GM04503 (cell line): ENCODE measurements at places on chromosomes 1 and 21.

GRCh38 chr1:58978096-58978495 lies 194.2 kb upstream of the JUN start:
- DNase-seq = no peak

DNA sequence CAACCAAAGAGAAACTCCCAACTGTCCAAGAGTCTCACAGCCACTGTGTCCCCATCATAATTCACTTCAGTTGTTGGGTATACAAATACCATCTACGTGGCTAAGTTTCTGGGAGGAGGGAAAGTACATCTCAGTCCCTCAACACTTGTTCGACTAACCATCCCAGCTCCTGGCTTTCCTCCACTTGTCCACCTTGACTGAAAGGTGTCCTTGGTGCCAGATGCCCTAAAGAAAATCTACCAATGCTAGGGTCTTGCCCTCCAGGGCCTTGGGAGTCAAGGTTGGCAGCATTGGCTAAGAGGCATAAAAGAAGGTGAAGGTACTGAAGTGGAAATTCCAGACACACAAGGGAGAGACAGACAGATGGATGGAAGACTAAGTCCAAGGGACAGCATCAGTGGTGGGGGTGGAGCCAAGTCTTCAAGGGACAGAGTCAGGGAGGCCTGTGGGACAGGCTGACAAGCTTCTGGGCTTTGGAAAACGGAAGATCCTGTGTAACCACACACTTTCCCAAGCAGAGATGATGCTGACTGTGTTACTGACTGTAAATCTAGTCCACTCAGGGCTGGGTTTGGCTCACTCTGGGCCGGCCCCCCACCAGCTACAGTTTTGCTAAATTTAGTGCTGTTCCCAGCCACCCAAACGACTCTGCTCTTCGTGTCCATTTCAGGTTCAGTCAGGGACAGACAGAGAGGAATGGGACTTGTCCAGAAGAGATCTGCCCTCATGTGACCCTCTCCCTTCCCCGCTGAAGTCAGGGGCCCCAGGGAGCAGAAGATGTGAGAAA lies 60.1 kb downstream of the CD34 start:
- DNase-seq = no peak

- DNase-seq = no peak
These were observed 118.9 kb downstream of the SLC44A5 start for GRCh38 chr1:75492011-75492410.

DNA sequence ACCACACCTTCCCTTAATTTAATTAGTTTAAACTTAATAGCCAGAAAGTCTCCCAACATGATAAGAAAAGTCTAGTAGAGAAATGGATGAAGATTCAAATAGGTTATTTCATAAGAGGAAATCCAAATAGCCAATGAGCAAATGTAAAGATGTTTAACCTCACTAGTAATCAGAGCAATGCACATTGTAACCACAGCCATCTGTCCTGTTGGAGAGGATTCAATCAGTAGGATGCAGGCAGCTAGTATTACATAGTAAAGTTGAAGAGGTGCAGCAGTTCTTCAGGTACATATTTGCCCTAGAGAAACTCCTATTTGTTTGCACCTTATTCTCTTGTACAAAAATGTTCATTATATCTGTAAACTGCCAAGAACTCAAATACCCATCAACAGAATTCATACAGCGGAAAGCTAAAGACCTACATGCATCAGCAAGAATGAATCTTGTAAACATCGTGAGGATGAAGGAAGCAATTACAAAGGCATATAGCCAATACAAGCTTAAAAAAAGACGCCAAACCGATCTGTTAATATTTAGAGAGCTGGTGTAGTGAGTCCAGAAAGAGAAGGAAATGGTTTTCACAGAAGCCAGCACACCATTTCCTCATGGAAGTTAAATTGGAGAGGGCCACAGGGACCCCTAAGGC lies 27.9 kb downstream of the DIP2A start:
- no peak for DNase-seq

- DNase-seq = no peak
These were observed 30.8 kb downstream of the USP48 start for GRCh38 chr1:21752186-21752585.

GRCh38 chr1:20109223-20109856 lies 10.0 kb downstream of the PLA2G2D start:
- DNase-seq = no peak

DNA sequence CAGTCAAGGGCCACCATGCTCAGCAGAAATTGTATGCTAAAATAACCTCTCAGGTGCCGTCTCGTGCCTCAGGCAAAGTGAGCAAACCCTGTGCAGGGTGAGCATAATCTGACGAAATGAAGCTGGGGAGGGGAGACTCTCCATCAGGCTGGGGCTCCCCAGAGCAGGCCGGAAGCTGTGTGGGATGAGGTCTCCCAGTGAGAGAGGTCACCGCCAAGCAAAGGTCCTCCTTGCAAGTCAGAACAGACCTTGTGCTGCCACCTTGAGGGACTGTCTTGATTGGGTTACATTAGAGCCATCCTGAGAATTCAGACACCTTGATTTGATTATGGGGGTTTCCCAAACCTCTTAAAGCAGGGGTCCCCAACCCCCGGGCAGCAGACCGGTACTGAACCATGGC lies 64.2 kb downstream of the ZNF684 start:
- DNase-seq = no peak

DNA sequence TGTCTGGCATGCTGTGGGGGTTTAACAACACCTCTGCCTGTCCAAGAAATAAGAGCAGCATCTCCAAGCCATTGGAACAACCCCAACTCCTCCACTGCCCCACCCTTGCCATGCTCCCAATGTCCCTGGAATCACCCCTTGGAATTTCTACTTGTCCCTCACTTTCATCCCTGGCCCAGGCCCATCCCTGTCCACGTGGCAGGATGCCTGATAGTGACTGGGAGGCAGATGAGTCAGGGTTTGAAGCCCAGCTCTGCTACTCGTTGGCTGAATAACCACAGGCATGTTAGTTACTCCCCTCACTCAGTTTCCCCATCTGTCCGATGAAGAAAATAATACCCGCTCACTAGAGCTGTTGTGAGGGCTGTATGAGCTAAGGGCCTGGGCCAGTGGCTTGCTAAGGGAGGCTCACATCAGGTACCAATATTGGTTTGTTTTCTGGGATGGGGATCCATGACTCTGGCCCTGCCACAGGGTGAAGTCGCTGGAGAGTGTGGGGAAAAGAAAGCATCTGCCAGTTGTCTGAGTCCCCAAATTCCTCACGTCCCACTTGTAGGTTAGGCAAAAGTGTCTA lies 99.4 kb upstream of the TLR5 start:
- no peak for DNase-seq

DNA sequence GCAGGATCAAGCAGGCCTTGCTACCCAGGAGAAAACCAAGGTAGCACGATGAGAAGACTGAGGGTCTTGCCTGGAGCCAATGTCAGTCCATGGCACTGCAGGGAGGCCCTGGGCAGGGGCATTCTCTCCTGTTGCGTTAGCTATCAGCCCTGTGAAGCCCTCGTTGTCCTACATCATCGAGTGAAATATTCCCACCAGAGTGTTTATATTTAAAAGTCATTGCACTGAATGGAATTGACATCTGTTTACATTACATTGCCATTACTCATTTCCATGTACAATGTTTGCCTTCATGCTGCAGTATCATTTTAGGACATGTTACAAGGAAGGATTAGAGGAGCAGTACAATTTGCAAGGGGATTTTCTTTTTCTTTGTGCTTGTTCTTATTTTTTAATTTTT lies 243.9 kb downstream of the KAZN start:
- DNase-seq = no peak

DNA sequence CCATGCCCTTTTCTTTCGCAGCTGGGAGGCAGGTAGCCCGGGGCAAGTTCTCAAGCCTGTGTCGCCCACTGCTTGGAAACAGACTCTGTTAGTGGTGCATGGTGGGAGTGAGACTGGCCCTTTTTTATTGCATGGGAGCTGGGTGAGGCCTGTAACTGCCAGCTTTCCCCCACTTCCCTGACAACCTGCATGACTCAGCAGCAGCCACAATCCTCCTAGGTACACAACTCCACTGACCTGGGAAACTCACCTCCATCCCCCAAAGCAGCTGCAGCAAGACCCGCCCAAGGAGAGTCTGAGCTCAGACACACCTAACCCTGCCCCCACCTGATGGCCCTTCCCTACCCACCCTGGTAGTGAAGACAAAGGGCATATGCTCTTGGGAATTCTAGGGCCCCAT lies 25.8 kb downstream of the PIGP start:
- DNase-seq = no peak

GRCh38 chr1:227869279-227869842 lies 53.9 kb downstream of the PRSS38 start:
- DNase-seq = no peak

DNA sequence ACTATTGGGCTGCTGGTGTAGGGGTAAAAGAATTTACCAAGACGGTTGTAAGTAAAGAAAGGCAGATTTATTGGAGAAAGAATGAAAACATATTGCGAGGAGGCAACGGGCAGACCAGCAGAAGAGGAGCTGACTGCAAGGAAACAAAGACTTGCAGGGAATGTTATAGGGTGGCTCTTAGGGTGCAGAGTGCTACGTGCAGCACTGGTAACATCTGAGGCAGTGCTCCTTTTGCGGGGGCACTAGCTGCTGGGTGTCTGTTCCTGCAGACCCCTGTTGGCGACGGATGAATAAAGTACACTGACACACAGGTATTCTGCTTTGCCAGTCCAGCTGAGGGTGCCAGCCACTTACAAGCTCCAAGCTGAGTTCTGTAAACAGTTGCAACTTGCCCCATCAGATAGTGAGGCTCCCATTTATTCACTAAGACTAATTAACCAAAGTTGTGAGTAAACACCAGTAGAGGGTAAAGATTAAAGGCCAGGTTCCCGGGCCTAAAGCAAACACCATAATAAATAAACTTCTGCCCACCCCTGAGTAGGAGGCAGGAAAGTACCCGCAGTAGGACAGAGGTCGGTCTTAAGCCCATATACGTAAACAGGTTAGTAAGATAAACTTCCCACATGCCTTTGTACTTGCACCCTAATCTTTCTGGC lies 140.2 kb upstream of the KCNK1 start:
- no peak for DNase-seq

- no peak for DNase-seq
These were observed 46.3 kb downstream of the NGF start for GRCh38 chr1:115291741-115292140.

- no peak for DNase-seq
These were observed 661.8 kb upstream of the PTBP2 start for GRCh38 chr1:96059736-96060135.

DNA sequence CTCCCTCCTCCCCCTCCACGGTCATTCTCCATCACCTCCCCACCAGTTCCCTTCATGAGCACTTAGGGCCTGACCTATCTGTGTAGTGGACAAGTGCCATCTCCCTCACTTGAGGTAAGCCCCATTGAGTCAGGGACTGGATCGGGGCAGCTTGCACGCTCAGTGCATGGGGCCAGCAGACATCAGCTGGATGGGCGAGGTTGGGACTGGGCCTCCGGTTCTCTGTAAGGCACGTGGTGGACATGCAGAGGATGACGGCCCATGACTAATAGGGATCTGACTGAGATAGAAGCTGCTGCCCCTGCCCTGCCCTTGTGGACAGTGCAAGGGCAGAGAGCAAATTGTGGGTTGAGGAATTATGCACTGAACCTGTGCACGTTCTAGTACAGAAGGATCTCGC lies 120.4 kb upstream of the C1orf174 start:
- DNase-seq = no peak

DNA sequence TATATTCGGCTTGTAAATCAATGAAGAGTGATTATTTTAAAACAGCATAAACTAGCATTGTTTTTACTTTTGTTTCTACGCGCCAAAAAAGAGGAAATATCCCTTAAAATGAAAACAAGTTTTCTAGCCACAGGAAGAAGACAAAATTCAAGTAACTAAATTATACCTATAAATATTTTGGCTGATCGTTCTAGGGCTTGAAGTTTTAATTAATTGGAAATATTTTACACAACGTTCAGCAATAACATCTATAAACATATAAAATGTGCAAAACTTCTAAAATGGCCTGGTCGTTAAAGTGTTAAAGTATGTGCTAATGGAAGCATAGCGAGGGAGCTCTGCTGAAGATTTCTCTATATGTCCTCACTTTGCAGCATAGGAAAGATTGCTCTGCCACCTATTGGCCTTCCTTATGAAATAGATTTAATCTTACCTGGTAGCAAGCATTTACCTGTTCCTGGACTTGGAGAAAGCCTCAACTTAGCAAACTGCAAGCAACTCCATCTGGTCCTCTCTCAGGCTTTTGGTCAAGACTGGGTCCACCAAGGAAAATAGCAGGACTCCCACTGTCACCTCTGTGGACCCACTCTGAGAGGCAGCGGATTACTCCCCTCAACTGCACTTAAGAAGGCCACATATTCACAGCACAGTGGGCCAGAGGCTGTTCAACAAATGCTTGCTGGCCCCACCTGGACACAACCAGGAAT lies 351.3 kb upstream of the RUNX1 start:
- DNase-seq = no peak

- DNase-seq = no peak
These were observed 475.0 kb upstream of the NCAM2 start for GRCh38 chr21:20523191-20523590.

DNA sequence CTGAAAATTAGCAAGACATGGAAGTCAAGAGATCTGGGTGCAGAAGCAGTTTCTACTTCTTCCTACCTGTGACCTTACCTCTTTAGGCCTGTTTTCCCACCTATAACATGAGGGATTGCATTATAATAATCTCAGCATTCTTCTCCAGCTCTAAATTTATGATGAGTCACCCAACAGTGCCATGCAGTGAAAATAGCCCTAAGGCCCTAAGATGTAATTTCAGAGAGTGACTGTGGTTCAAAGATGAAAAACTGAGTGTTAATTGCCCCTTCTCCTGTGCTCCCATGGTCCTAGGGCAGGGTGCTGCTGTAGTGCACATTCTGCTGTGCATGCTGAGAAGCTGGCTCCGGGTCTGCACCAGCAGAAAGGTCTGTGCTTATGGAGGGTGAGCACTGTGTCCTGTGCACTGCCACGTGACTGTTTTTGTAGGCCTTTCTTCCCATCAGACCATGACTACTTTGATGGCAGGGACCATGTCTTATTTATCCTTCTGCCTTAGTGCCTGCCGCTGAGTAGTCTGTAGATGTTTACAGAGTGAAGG lies 29.7 kb downstream of the JUN start:
- DNase-seq = no peak

DNA sequence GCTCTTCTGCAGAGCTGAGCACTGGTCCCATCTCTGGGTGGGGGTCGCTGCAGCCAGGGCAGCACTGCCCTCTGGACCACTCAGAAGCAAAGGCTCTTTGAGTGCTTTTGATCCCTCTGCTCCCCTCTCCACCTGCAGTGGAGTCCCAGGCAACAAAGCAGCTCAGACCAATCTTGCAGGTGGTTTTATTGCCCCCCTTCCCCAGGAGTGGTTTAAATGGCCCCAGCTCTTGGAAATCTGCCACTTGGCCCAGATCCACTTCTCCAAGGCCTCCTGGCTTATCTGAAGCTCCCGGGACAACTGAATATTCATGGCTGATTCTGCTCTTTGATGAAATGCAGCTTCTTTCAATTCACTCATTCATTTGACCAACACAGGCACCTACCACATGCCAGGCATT lies 2.7 kb downstream of the STUM start:
- DNase-seq = no peak
